ENCODE measurements at places on chromosomes 2 and 18.
A peak's percentile ranks its signal among the peaks of the same experiment; 100 is the strongest.

DNA sequence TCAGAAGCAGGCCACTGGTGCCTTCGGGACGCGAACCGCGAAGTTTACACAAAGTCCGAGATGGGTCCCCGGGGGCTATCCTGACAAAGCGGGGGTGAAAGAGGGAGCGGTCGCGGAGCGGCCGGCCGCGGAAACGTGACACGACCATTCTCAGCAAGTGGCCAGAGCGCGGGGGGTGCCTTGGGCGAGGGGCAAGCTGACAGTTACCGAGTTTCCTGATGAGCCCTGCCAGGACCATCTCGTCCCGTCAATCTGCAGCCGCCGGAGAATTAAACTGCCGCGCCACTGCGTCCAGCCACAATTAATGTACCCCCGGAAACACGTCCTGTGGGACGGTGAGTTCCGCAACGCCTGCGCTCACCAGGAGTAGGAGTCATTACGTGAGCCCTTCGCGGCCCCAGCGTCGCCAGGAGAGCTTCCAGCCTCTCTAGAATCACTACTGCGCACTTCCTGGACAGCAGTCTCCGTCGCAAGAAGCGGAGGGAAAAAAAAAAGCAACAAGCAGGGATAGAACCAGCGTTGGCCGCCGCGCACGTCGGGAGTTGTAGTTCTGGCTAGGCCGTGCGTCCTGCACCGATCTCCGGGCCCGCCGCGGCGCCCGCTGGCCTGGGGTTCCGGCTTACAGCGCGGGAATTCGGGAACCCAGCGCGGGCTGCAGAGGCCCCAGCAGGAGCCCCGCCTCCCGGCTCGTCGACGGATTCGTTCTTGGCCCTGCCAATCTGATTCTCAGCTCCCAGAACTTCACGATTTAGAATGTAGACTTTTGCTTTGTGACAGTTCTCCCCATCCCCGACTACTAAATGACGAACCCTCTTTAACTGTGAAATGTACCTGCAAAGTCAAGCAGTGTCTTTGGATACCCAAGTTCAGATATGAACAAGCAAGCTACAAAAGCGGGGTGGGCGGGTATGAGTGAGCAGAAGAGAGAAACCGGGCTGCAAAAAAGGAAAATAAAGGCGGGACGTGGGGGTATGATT, at the start of gene RTTN:
Gene RTTN, minus strand, starts transcription at position 267 of the 977 bp plus-strand sequence. Its CDS starts 29 bp downstream, at position 238.
- peak; percentile 81 for DNase-seq

GRCh38 chr18:79798346-79798998, 734 bp downstream of the KCNG2 start:
- DNase-seq = no peak

DNA sequence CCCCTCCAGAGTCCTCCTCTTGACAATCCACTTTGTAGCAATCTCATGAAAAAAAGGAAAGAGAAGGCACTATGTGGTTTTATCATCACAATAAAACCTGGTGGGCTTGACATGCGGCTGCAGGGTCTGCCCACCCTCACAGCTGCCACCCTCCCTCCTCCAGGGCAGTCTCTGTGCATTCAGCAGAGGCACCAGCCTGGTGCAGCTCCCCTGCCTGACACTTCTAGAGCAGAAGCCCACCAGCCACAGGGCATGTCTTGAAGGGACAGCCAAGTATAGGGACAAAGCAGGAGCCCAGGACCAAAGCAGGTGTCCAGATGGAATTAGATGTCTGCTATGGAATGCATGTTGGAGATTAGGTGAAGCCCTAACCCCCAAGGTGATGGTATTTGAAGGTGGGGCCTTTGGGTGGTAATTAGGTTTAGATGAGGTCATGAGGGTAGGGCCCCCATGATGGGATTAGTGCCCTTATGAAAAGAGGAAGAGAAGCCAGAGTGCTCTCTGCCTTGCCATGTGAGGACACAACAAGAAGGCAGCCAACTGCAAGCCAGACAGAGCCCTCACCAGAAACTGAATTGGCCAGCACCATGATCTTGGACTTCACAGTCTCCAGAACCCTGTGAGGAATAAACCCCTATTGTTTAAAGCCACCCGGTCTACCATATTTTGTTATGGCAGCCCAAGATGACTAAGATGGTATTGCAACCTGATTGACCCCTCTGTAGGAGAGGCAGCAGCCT, 86.9 kb downstream of the MCFD2 start:
- no peak for DNase-seq

DNA sequence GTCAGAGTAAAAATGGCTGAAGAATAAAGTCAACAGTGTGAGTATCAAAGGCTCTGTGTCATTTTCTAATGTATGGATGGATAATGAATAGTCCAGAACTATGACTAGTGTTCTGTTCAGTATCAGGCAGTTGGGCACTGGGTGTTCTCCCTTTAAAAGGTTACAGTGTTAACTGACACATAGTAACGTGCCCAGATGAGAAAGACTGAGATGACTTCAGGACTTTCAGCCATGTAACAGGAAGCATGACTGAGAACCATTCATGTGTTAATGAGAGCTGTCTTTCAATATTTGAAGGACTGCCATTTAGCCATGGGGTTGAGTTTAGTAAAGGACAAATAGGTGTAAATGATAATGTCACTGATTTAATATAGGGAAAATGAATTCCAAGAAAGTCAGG, 187.1 kb downstream of the GULP1 start:
- DNase-seq = no peak

DNA sequence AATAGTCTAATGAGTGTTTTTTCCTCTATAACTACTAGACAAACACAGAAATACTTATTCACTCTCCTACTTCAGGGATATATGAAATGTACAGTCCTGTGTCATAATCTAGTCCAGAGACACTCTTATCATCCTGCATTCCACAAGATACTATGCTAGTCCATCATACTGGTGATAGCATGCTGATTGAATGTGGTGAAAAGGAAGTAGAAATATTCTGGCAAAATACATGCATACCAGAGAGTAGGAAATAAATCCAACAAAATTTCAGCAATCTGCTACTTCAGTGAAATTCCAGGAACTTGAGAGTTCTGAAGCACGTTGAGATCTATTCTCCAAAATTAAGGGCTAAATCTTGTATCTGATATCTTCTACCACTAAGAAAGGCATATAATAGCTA, 353.9 kb downstream of the PID1 start:
- DNase-seq = no peak
